Common myeloid progenitor, CD34-positive (primary cell): ENCODE measurements at places on chromosomes 7 and 10.

GRCh38 chr10:32308027-32308603 lies 38.8 kb downstream of the EPC1 start:
- DNase-seq = no peak

- DNase-seq = no peak
Observed at GRCh38 chr7:158257001-158257400, 330.6 kb downstream of the PTPRN2 start.

DNA sequence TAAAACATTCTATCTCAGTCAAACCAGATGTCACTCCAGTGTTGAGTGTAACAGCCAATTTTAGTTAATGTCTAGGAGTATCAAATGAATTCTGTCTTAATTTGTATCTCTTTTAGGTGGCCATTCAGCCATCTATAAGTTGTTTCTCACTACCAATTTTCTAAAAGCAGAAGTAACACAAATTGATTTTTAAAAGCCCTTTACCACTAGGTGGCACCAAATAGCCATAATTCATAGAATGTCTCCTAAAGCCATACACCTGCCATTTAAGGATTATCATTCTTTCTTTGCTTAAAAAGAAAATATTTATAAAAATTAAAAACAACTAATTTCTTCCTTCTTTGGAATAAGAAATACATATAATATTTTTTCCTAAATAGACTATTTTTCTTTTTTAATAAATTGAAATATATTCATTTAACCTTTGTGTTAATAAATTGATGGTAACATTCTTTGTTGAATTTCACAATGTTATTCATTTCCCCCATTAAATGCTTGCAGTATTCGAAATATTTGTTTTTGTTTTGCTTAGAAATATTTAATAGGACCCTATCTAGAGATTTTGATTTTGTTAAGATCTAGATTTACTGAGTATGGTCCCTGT lies 107.8 kb upstream of the PPP1R3A start:
- DNase-seq = peak; percentile 63

DNA sequence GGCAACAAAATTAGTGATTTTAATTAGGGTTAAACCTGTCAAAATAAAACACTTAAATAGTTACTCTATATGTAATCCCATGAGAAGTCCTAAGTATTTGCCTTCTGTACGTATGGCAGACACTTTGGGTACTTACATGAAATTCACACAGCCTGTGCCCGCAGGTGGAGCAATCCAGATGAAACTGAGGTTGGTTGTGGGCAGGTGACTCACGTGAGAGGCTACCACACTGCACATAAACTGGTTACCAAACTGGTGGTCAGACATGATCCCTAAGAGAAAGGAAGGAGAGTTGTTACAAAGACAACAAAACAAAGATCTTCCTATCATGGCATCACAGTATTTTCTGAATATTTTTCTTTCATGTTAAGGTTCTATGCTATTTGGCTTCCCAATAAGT lies 156.1 kb downstream of the RELN start:
- DNase-seq = no peak

DNA sequence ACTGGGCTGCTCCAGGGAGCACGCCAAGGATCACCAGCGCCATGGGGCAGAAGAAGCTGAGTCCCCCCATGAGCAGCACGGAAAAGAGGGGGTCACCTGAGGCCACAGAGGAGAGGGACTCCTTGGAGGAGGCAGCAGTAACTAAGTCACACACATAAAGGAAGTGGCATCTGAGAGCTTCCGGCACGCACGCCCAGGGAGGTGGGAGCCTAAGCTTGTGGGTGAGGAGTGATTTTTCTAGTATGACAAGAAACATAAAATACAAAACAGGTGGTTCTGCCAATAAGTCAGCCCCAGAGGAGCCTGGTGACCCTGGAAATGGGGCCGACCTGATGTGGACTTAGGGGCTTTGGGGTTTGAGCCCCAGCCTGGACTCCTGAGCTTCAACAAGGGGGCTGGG lies 60.8 kb downstream of the CARD11 start:
- peak; percentile 86 for DNase-seq

DNA sequence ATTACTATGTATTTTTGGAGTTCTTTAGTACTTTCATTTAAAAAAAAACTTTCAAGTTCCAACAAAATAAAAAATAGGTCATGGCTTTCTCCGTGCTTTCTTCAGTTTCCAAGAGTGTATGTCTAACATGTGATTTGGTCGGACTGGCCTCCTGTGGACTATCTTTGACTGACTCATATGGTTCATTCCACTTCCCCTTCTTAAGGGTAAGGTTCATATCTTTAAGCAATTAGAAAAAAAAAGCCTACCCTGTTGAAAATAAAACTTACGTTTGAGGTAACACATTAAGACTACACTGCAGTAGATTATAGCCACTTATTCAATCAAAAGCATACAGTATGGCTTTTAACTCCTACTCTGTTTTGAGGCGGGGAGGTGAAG lies 112.8 kb upstream of the AHR start:
- DNase-seq = peak; percentile 59

DNA sequence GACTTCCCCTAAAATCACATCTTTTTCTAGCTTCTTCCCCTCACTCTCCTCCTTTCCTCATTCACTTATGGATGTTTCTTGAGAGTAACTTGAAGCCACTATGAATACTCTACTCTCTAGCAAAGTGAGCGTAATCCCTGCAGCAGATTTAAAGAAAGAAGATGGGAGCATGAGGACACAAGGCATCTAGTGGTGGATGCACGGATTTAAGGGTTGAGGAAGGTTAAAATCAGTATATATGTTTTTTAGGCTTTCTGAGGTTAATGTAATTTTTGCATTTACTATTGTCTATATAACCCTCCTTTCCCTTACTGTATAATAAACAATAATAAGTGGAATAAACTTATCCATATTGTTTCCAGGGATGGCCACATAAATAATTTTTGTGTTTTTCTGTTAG lies 495.2 kb upstream of the TPK1 start:
- no peak for DNase-seq

DNA sequence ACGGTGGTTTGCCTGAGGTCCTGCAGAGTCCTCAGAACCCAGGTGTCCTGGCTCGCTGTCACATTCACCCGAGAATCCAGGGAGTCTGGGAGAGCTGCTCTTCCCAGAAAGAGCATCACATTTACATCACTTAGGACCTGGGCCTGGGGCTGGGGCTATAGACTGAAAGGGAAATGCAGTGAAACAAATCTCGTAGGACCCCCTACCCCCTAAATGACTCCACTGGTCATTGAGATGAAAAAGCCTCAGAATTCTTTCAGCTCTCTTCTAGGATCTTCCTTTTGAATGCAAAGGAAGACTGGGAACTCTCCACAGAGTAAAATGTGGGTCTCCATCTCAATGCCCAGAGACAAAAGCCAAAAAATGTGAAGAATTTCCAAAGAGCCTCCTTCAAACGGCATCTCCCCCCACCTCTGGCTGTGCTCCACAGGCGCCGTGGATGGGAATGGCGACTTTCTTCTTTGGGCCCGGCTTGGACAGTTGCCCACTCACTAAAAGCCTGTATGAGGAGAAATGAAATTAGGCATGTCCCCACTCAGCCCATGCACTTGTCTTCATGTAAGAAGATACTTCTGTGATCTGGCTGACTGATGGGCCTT lies 49.0 kb upstream of the PODXL start:
- DNase-seq = no peak

- DNase-seq = no peak
Observed at GRCh38 chr7:115940460-115941060, 90.0 kb downstream of the TFEC start.

- DNase-seq = no peak
Observed at GRCh38 chr10:126352453-126352852, 35.8 kb downstream of the ADAM12 start.

GRCh38 chr10:31707093-31708039 lies 221.3 kb downstream of the ARHGAP12 start:
- peak; percentile 72 for DNase-seq

DNA sequence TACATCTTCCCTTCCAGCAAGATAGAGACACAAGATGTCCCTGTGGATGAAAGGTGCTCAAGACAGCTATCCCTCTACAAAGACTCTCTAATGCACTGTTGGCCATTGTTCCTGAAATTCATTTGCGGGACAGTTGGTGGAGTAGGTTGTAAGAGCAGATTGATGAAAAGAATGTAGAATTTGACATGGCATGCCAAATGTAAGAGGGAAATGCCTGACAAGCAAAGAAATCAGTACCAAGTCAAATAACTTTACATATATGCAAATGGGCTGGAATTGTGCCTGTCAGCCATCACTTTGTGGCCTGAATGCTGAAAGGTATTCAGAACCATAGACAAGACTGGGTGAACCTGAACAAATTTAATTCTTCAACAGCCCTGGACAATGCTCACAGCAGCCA lies 120.3 kb upstream of the FAM204A start:
- no peak for DNase-seq

- DNase-seq = no peak
Observed at GRCh38 chr7:17109020-17109419, 189.4 kb upstream of the AHR start.

DNA sequence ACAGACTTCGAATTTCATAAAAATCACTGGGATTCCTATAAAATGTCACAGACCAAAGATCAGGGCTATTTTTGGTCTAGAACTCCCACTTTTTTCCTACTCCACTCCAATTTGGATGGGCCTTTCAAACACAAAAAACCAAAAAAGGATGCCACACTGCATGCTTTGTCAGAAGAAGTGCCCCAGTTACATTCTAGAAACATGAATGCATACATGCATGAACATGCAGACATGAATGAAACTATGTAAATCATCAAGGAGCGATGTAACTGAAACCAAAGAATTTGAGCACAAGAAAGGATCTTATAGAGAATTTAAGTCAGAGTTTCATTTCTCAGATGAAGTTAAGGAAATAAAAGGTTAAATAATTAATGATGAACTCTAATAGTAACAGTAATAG lies 31.8 kb upstream of the FAM133B start:
- no peak for DNase-seq

GRCh38 chr10:119020627-119020946 lies 8.9 kb upstream of the NANOS1 start:
- DNase-seq = peak; percentile 28

- no peak for DNase-seq
Observed at GRCh38 chr10:62813981-62814380, 2.2 kb downstream of the EGR2 start.

DNA sequence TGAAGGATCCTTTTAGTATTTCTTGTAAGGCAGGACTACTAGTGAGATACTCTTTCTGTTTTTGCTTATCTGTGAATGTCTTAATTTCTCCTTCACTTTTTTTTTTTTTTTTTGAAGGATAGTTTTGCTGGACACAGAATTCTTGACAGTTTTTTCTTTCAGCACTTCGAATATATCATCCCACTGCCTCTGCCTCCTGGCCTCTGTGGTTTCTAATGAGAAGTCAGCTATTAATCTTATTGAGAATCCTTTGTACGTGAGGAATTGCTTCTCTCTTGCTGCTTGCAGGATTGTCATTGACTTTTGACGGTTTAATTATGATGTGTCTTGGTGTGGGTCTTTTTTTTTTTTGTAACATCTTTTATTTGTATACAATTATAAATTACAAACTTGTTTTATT lies 12.6 kb upstream of the WAC start:
- no peak for DNase-seq

GRCh38 chr7:23474829-23475575 lies 4.7 kb upstream of the IGF2BP3 start:
- DNase-seq = no peak

- no peak for DNase-seq
Observed at GRCh38 chr10:75937823-75938222, 506.4 kb downstream of the LRMDA start.

DNA sequence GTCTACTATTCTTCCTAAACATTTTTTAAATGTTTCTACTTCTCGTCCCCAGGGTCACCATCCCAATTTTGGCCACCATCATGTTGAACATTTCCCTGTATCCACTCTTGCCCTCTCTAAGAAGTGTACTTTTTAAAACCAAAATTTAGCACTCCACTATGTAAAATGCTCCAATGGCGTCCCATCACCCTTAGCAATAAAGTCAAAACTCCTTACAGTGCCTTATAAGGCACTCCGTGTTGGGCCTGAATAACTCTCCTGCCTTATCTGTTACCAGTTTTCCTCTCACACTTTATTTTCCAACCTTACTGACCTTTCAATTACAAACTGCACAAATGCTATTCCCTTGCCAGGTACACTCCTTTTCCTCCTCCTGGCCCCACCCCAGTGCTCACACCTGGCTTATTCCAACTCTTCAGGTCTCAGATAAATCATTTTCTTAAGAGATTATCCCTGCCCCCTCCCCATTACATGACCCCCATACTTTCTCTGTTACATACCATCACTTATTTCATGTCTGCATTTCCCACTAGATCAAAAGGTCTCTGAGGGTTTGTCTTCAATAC lies 1.3 kb downstream of the TMEM168 start:
- no peak for DNase-seq

GRCh38 chr10:132168571-132169030 lies 18.1 kb upstream of the DPYSL4 start:
- no peak for DNase-seq

DNA sequence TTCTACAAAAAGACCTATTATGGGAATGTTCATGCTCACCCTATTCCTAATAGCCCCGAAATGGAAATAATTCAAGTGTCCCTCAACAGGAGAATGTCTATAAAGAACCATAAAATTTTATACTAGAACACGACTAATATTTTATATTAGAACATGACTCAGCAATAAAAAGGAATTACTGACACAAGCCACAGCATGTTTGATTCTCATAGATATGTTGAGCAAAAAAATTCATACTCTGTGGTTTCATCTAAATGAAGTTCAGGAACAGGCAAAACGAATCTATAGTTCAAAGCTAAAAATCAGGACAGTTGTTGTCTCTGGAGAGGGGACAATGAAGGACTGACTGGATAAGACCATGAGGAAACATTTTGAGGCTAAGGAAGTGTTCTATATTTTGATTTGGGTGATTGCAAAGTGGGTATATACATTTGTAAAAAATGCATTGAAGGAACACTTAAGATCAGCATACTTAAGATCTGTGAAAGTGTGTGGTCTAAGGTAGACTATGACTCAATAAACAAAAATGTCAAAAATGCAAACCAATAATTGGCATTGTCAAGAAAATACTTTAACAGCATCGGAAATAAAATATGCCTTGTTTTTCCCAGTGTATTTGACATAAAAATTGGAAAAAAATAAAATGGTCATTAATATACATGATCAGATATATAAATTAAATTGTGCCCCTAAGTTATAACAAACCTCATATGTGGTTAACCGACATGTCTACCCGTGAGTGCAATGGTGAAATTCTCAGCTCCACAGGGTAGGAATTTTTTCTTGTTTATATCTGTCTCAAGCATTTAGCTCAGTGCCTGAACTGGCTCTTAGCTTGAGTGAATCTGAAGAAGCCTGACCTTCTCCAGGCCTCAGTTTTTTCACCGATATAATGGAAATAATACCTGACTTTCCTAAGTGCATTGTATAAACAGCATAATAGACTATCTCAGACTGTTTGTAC lies 124.9 kb upstream of the CTTNBP2 start:
- no peak for DNase-seq

- no peak for DNase-seq
Observed at GRCh38 chr10:94217411-94217810, 145.3 kb downstream of the NOC3L start.

- DNase-seq = peak; percentile 70
Observed at GRCh38 chr7:88306590-88307048, at the start of gene STEAP4. Gene STEAP4 (minus strand): TSS chr7:88306894. CDS start chr7:88284269, 22,625 bp downstream.

DNA sequence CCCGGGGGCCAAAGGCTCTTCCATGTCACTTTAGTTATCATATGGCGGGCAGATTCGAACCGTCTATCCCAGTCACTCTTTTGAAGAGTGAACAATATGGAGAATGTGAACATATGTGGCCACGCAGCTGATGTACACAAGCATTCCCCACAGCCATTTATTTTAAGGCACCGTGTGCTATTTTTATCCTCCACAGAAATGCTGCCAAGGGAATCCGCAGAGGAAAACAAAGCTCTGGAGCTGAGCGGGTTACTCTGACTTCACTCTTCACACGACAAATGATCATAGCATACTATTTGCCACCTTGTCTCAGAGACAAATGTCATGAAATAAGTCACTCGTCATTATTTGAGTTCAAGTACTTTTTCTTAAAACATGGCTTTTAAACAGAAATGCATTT lies 100.3 kb downstream of the CTBP2 start:
- DNase-seq = no peak
